ENCODE measurements at places on chromosomes 4 and X.

DNA sequence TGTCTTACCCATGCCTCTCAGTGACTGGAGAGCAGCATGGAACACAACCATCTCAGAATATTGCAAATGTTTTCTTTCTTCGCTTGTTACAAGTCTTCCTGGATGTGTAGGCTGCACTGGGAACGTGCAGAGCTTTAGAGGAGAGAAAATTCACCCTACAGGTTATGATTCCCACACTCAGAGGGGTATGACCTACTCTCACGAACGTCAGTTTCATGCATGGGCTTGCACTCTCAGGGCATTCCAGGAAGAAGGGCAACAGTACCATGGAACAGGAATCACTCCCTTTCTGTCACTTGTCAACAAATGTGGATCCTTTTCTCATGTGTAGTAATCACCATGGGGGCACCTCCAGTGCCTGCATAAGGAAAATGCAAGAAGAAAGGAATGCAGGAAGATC lies 75.8 kb downstream of the NBDY start:
- no peak for DNase-seq

DNA sequence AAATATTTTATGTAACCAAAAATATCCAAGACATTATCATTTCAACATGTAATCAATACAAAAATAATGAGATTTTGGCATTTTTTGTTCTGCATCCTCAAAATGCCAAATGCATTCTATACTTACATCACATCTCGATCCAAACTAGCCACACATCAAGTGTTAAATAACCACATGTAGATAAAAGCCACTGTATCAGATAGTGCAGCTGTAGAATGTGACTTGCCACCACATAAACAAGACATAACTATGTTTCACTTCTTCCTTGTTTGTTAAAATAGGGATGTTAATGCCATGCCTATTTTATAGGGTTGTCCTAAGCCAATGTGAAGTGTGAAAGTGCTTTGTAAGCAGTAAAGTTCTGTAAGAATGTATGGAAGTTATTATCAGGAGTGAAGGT lies 20.9 kb downstream of the INTS6L start:
- DNase-seq: no peak

GRCh38 chr4:142817442-142817841 lies 28.7 kb downstream of the INPP4B start:
- no peak for DNase-seq

- DNase-seq: no peak
These were observed 12.0 kb downstream of the COL4A6 start for GRCh38 chrX:108426262-108426661.

GRCh38 chr4:139851639-139852038 lies 186.0 kb downstream of the MGST2 start:
- DNase-seq: no peak
